ENCODE measurements at places on chromosomes 12 and 14. TPM values are rescaled to one million over a fixed set of nuclear protein-coding genes. Genes with fewer than 3 reads are reported as not detected.

DNA sequence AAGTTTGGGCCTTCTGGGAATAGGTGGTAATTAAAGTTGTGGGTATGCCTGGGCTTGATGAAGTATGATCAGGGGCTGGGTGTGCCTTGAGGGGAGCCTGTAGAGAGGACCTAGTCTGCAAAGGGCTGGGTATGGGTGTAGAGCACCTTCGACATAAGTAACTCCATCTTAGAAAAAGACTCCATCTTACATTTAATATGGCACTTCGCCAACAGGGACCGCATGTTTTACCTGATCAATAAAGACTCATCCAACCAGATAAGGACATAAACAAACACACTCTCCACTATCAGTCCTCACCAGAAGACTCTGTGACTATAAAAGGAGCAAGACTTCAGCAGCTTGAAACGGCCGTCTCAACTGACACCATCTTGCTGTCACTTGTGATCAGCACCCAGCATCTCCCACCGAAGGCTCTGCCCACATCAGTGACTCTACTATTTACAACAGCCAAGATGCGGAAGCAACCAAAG lies 23.5 kb upstream of the GPR68 start:
- DNase-seq = no peak

GRCh38 chr12:15829949-15830348 lies 40.8 kb upstream of the EPS8 start:
- no peak for DNase-seq

GRCh38 chr14:35818346-35819115 lies 7.6 kb upstream of the BRMS1L start:
- DNase-seq = peak; percentile 46

DNA sequence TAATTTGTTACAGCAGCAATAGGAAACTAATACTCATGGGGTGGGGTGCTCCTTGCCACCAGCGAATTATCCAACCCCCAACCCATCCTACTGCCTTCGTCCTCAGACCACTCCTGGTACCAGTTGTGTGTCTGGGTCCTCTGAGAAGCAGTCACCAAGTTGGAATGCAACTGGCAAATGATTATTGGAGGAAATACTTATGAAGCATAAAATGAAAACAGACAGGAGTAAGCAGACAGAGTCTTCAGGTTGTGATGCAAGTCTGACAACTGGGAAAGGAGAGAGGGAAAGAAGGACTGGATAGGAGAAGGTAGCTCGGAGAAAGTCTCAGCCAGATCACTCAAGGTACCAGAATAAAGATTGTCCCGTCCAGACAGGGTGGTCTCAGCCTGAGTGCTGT lies 181.1 kb upstream of the ARID2 start:
- DNase-seq = no peak

- no peak for DNase-seq
Observed at GRCh38 chr14:63773504-63773903, 45.6 kb upstream of the SGPP1 start.

DNA sequence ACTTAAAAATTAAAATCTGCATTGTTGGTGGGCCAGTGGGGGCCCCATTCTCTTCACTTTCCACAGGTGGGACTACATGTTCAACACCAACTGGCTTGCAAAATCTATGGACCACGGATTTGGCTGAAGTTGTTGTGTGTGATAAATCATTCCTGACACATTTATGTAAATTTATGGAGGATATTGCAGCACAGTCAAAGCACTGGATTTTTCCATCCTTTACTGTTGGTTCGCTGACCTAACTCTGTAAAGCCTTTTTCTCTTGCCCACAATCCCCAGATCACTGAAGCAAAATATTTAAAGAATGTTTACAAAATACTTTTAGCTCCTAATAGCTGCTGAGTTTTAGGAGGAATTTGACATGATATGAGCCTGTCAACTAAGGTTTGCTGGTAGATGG lies 219.7 kb upstream of the PRICKLE1 start:
- no peak for DNase-seq

DNA sequence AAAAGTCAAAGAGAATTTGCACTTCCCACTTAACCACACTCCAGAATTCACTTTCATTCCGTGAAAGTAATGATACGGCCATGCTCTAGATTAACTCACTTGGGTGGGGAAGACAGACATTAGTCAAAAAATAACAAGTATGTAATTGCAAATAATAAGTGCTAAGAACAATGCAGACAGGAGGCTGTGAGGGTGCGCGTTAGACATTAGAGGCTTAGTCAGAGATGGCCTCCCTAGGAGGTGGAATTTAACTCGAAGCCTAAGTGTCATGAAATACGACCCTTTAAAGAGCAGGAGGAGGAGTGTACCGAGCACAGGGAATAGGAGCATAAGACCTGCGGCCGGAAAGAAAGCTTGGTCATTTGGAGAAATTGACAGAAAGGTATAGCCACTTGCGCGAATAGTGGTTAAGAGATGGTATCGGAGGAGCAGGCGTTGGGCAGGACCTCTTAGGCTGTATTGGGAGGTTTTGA lies 628 bp downstream of the SNRPF start:
- peak; percentile 22 for DNase-seq

DNA sequence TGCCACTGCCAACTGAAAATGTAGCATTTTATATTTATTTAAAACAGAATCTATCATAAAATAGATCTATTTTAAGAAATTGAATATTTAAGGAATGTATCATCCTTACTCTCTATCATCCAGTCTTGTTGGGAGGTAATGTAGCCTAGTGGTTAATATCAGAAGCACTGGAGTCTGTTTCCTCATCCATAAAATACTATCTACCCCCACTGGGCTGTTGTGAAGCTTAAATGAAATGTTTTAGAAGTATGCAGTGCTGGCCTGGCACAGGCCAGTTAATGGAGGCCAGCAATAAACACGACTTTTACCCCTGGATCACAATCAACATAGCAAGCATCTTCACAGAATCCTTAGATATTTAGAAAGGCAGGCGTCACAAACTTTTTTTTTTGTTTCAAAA lies 188.0 kb downstream of the CAND1 start:
- DNase-seq = no peak

- DNase-seq = peak; percentile 100
Observed at GRCh38 chr14:68458840-68459469, 333.9 kb downstream of the ZFP36L1 start.

DNA sequence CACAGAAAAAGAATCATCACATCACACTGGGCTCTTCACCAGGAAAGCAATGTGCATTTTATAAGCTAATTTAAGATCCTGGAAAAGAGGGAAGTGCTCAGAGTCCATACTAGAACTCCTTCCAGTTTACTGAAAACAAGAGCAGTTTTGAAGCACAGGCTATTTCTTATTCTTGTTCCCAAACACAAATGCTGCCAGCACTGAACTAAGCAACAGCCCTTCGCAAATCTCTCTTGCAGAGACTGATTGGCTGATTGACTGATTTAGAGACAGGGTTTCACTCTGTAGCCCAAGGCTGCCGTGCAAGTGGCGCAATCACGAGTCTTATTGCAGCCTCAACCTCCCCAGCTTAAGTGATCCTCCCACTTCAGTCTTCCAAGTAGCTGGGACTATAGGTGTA lies 44.8 kb downstream of the BCL2L14 start:
- DNase-seq = no peak

- DNase-seq = peak; percentile 88
Observed at GRCh38 chr12:108430245-108430644, 84.8 kb upstream of the FICD start.

- no peak for DNase-seq
Observed at GRCh38 chr14:63788011-63788933, 60.4 kb upstream of the SGPP1 start.

- peak; percentile 33 for DNase-seq
Observed at GRCh38 chr12:118188690-118189371, 52.9 kb downstream of the PEBP1 start.

DNA sequence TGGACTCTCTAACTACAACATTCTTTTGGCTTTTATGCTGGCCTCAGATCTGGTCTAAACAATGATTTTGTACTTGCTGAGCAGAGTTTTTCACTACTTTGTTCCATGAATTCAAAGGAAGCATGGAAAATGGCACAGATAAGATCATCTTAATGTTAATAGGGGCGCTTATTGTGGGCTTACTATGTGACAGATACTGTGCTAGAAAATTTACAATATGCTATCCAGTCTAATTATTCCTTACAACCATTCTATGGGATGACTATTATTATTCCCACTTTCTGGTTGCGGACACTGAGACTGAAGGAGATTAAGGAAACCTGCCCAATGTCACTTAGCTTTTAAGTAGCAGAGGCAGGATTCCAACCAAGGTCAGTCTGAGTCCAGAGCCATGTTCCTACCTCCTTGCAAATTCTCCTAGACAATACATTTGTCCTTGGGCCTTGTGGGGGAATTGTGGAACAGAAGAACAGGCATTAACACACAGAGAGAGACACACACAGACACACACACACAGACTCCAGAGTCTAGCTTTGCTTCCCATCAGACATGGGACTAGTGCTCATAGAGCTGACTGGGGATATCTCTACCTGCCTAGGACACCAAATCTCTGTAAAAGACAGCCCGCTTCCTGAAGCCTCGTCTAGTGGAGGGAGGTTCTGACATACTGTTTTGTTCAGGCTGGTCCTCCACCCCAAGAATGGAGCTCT lies 107.7 kb downstream of the SLC38A1 start:
- DNase-seq = no peak

DNA sequence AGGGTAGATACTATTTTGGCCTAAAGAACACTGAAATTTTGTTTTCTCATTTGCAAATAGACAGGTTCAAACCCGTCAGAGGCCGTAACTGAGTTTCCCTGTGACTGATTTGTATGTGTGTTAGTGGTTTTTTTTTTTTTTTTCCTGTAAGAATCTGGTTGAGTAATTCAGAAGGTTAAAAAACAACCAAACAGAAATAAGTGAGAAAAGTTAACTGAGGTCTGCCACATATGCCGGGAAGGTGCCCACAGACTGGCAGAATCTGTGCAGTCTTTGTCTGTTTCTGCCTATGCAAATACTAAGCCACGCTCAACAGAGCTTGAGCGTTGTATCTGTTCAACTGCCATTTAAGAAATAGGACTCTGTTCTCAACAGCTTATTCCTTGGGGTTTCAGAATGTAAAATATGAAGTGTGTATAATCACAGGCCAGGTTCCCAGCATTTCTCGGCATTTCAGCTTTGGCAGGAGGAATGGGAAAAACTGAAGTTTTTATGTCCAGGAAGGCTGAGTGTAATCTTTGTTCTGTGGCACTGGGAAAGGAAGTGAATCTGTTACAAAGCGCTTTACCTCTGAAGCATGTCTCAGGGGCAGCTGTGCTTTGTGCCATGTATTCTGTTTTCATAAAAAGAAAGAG lies 181.9 kb downstream of the PRKCH start:
- no peak for DNase-seq

SMOC1 gene
- not detected for total RNA-seq

MANSC4 gene
- total RNA-seq = not detected

LRP1-AS gene
- not detected for total RNA-seq

REM2 gene
- 0.12 TPM for total RNA-seq

KRT86 gene
- 0.48 TPM for total RNA-seq

JPH4 gene
- total RNA-seq = not detected

DIO3 gene
- total RNA-seq = not detected

ANKRD33 gene
- total RNA-seq = not detected

RBP5 gene
- total RNA-seq = not detected

DNM1L gene
- 39.3 TPM for total RNA-seq

NACA gene
- total RNA-seq = 1,161 TPM

All from RPMI7951 (cell line).